ENCODE measurements at places on chromosomes 13 and 19. TPM values are rescaled to one million over a fixed set of nuclear protein-coding genes. Genes with fewer than 3 reads are reported as not detected.

Gene SHC2
- total RNA-seq: 8.4 TPM

Gene ACTMAP
- total RNA-seq: 20.2 TPM

Gene LSM14A
- 114 TPM for total RNA-seq

Gene SOX1
- total RNA-seq: not detected

Gene CYP2S1
- total RNA-seq: 8.9 TPM

Gene MIPEP
- 25.2 TPM for total RNA-seq

Gene FAAP24
- total RNA-seq: 7.3 TPM

Gene KDELR1
- 194 TPM for total RNA-seq

Gene ITPKC
- 32.0 TPM for total RNA-seq

Gene DCLK1
- total RNA-seq: not detected

Gene TEX101
- not detected for total RNA-seq

Gene INSL3
- total RNA-seq: not detected

Gene TMC4
- 166 TPM for total RNA-seq

Gene CRB3
- total RNA-seq: 45.6 TPM

Gene KIR3DL2
- total RNA-seq: not detected

Gene NPAS1
- 1.2 TPM for total RNA-seq

Gene CACNA1A
- 0.61 TPM for total RNA-seq

Gene EBI3
- total RNA-seq: 1.6 TPM

Gene SPACA4
- not detected for total RNA-seq

DNA sequence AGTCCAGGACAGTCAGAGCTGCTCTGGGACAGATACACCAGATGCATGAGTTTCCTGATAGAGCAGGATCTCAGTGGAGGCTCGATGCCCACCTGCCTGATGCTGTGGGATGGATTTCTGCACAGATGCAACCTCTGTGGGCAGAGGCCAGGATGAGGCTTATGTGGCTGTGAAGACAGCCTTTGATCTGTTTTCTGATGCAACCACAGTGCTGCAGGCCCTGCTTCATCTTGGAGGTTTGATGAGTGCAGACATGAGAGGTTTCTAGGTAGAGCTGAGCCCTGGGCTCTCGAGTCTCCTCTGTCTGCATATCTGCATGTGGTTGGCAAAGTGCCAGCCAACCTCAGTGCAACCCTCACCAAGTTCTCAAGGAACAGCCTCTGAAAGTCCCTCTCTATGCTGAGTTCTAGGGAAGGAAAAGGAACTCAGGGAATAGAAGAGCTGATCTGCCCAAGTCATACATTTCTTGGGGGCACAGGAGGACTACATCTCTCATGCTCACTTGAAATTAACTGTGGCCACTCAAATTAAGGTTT is 23.1 kb upstream of the TSHZ3 start:
- DNase-seq: no peak

DNA sequence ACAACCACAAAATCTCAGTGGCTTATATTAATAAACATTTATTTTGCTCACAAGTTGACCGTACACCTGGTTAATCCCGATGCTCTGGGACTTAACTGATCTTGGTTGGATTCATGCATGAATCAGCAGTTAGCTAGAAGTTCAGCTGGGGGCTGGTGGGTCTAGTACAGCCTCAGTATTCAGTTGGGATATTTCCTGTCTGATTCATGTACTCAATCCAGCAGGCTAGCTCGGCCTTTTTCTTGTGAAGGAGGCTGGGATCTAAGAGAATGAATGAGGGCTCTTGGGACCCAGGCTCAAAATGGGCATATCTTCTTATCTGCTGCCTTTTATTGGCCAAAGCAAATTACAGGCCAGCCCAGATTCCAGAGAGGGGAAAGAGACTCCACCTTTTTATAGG is 178.8 kb downstream of the KCTD12 start:
- DNase-seq: no peak

- DNase-seq: no peak
Observed at GRCh38 chr13:87052731-87053130, 618.4 kb upstream of the SLITRK5 start.

GRCh38 chr19:19407633-19407930 is 2.1 kb downstream of the GATAD2A start:
- DNase-seq: no peak

GRCh38 chr13:67224148-67224846 is 5.8 kb downstream of the PCDH9 start:
- DNase-seq: peak; percentile 27

- peak; percentile 70 for DNase-seq
Observed at GRCh38 chr19:7868671-7869452, 5.3 kb downstream of the PRR36 start.

DNA sequence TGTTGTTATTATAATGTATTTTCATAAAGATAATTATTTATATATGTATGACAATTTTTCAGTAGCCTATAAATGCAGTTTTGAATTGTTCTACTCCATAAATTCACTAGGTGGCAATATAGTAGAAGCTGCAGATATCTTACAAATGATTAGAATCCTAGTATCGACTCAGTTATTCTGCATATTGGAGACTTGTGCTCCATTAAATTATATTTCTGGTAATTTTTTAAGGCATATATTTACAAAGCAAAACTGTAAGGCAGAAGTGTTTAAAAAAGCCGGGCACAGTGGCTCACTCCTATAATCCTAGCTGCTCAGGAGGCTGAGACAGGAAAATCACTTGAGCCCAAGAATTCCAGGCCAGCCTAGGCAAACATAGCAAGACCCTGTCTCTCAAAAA is 58.7 kb downstream of the DPY19L3 start:
- DNase-seq: no peak

GRCh38 chr13:74093691-74094090 is 40.5 kb downstream of the KLF12 start:
- no peak for DNase-seq

GRCh38 chr13:94495806-94496205 is 16.3 kb upstream of the DCT start:
- no peak for DNase-seq

DNA sequence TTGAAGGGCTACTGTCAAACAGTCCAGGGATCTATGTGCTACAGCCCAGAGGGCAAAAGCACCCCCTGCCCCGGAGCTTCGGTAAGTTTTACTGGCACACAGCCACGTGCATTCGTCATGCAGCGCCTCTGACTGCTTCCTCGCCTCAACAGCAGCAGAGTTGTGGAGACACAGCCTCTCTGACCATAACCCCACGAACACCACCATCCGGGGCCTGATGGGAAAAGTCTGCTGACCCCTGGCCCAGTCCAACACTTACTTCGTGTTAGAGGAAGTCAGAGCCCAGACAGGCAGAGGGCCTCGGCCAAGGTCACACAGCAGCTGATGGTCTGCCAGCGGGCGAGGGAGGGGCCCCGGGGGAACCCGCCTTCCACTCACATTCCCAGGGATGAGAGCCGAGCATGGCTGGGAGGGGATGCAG is 5.1 kb downstream of the CBARP start:
- no peak for DNase-seq

- no peak for DNase-seq
Observed at GRCh38 chr13:47869776-47870175, 131.3 kb downstream of the SUCLA2 start.

DNA sequence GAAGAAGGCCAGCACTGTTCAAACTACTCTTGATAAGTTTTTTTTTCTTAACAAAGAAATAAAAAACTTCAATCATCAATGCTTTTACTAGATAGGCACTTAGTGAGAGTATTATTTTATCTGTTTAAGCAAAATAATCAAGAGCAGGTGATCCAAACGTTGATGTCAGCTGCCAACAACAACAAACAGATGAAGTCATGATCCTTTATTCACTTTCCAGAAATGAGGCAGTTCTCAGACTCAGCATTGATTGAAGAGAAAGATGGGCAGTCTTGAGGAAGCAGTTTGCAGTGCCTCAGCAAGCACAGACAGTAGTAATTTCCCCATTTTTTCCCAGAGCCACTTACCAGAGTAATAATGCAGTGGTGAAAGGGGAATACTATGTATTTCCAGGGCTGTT is 38.4 kb upstream of the CSNK1A1L start:
- DNase-seq: no peak

DNA sequence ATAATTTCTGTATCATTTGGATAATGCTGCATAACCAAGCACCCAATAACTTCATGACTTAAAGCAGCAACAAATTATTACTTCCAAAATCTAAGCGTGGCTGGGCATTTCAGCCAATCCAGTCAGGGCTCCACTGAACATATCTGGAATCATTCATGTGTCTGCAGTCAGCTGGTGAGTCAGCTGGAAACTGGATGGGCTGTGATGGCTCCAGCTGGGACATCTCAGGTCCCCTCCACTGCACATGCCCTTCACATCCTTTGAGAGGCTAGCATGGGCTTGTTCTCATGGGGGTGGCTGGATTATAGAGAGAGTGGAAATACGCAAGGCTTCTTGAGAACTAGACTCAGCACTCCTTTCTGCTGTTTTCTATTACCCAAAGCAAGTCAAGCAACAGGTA is 961.9 kb downstream of the DIAPH3 start:
- no peak for DNase-seq

DNA sequence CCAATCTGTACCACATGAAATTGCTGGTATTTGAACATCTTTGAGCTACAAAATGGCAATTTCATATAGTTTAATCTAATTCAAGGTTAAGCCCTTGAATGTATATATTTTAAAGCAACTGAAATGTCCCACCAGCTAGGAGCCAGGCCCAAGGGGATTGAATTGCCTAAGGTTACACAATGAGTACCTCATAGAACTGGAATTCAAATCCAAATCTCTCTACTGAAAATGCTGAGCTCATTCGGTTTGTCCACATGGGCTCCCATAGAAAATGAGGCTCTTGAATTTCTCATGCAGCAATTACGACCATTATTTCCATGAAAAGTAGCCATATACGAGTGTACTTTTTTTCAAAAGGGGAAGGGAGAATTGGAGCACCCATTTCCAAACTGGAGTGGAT is 31.5 kb upstream of the FNDC3A start:
- no peak for DNase-seq

- peak; percentile 80 for DNase-seq
Observed at GRCh38 chr13:46551410-46552302, 1.3 kb upstream of the LRCH1 start.

GRCh38 chr19:44570984-44571684 is 41.7 kb upstream of the CEACAM20 start:
- peak; percentile 86 for DNase-seq
